ENCODE measurements at places on chromosomes 1 and 21.

DNA sequence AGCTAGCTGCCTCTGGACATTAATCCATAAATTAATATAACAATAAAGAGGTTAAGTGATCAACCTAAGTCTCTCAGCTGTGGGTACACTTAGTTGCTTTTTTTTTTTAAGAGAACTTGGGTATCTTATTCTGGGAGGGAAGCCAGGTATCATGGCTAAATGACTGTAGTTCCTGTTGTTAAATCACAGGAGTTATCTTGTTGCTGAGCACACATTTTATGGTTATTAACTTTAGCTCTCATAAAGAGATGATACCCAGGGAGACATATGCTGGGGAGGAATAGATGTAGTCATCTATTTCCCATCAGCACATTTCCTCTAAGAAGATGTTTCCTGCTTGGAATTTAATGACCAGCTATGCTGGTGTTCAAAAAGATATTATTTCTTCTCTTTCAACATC, 227.8 kb downstream of the PTGER3 start:
- DNase-seq: no peak

DNA sequence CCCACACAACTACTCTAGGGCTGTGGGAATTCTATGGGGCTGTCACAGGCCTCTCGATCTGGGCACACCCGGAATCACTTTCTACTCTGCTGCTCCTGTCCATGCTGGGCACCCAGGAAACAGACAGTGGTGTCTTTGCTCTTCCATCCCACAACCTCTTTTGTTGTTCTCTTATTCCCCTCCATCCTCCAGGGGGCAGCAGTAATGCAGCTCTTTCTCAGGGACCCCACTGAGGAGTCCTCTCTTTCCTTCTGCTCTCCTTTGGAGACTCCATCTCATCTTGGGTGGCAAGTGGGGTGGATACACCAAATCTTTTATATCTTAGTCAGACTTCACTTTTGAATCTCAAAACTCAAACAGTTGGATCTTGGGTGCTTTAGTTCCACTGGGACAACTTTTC, 206.3 kb downstream of the HS2ST1 start:
- no peak for DNase-seq

- DNase-seq: peak; percentile 22
Observed at GRCh38 chr1:30085811-30086770, 637.3 kb downstream of the MATN1 start.

DNA sequence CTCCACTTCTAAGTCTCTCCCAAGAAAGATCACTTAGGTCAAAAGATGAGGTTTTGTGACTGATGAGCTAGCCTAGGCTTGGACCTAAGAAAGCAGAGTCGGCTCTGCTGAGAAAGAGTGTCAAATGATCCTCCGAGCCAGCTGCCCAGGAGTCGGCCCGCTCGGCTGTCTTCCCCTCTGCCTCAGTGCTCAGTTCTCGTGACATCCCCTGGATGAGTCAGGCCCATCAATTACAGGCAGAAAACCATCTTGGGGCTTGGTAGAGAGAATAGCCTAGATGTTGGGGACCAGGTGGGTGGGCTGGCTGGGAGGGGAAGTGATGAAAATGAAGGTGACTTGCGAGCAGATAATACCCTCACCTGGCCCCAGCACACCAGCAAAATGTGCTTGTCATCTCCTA, 60.5 kb downstream of the SLC66A1 start:
- no peak for DNase-seq
